GM23338 (cell line): ENCODE measurements at places on chromosomes 12 and 14. TPM values are rescaled to one million over a fixed set of nuclear protein-coding genes. Genes with fewer than 3 reads are reported as not detected.

The LMO3 gene
- total RNA-seq, result 15.1 and 15.2 TPM in 2 replicates

The NEDD8 gene
- 130 and 172 TPM in 2 replicates for total RNA-seq

The EPYC gene
- total RNA-seq, result not detected in 2 replicates

The KRT71 gene
- total RNA-seq, result not detected in 2 replicates

The PMEL gene
- 81.6 and 108 TPM in 2 replicates for total RNA-seq

The MUCL1 gene
- not detected in 2 replicates for total RNA-seq

The OVCH1 gene
- total RNA-seq, result not detected in 2 replicates

The CABP1 gene
- total RNA-seq, result 5.2 and 7.0 TPM in 2 replicates

The APOF gene
- not detected in 2 replicates for total RNA-seq

The KRT6C gene
- not detected in 2 replicates for total RNA-seq

The RFX4 gene
- 2.1 TPM in 1 of 2 replicates, not detected in the other for total RNA-seq

The IAPP gene
- not detected in 2 replicates for total RNA-seq
